ENCODE measurements at places on chromosomes 7 and 10. TPM values are rescaled to one million over a fixed set of nuclear protein-coding genes. Genes with fewer than 3 reads are reported as not detected.

- no peak for DNase-seq
Observed at GRCh38 chr10:43082087-43082486, 5.2 kb downstream of the RET start.

DNA sequence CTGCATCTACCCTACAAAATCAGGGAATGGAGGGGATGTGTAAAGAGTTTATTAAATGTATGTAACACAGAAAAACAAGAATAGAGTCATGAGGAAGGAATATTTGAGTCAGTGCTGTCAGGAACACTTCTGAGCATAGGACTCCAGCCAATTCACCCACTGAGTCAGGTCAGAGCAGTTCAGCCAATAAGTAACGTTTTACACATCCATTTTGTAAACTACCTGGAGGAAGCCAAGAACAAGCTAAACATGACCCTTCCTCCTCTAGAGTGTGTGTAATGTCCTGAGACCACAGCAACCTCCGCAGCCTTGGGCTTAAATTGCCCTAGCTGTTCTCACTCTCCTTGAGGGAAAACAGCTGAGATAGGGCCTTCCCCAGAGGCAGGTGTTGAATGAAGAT, 691.5 kb upstream of the LRRN3 start:
- no peak for DNase-seq

The GPNMB gene
- total RNA-seq, result 0.68 TPM

DNA sequence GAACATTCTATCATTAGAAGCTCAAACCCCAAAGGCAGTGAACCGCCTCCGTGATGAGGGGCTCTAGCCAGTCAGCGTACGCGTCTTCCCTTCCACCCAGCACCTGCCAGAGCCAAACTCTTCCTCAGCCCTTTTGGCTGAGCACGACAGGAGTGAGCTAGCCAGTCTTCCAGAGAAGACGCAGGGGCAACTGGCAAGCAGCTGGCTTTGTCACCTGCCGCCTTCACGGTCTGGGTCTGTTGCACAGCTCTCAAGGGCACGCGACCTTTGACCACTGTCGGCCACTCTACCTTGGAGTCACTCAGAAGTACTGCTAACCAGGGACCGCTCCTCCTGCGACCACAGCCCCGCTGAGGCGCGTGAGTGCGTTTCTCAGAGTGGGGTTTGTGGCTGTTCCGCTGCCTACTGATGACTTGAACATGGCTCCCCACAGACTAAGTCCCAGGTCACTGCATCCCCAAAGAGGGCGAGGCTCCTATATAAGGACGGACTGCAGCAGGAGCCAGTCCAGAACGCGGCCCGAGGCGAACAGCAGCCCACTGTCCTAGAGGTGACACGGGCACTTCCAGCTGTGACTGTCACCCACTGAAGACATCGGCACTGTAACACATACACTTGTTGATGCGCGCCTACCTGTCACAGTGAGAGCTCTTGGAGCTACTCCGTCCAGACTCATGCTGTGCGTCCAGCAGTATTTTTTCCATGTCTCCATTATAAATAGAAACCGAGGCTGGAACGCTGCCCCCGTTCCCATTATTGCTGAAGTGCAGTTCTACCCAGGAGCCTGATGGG, 8.4 kb downstream of the BNIP3 start:
- no peak for DNase-seq

The FAM25G gene
- total RNA-seq, result not detected

DNA sequence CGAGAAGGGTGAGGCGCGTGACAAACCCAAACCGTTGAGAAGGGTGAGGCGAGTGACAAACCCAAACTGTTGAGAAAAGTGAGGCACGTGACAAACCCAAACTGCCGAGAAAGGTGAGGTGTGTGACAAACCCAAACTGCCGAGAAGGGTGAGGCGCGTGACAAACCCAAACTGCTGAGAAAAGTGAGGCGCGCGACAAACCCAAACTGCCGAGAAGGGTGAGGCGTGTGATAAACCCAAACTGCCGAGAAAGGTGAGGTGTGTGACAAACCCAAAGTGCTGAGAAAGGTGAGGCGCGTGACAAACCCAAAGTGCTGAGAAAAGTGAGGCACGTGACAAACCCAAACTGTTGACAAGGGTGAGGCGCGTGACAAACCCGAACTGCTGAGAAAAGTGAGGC, 25.0 kb downstream of the ESYT2 start:
- DNase-seq, result no peak

GRCh38 chr10:131982185-131982756, 548 bp upstream of the BNIP3 start:
- no peak for DNase-seq

The AASS gene
- 44.5 TPM for total RNA-seq

GRCh38 chr10:61842755-61843497, 58.6 kb upstream of the ARID5B start:
- DNase-seq, result peak; percentile 7

DNA sequence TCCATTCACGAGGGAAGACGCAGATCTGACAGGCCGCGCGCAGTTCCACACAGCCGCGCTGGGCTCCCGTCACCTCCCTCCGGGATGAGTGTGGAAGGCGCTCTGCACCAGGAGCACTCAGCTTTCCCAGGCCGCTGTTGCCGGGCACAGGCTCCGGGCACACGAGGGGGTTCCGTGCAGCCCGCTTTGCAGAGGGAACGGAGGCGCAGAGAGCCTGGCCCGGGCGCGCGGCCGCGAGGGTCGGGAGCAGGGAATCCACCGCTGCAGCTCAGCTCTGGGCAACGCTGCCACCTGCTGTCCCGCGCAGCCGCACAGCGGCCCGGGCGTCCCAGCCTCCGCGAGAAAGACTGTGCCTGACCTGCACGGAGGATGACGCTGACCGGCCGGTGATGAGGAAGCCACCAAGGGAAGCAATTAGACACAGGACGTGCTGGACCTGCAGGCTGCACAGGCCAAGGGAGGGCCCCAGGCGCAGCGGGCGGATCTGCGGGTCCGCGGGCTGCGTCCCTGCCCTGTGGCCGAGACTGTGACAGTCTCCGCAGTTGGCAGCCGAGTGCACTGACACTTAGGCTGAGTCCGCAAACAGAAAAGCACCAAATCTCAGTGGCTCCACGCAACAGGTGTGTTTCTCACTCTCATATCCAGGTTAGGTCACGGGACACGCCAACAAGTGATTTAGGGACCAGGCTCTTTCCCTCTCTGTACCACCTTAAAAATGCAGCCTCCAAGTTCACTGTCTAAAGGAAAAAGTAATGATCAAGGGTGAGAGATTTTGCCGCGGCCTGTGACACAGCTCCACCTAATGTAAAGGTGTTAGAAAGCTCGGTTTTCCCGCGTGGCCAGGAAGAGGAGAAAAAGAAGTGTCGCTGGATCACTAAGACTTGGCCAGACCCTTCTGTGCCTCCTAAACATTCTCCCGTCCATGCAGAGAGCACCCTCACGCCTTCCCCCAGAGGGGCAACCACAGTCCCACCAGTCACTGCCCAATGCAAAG, 94.5 kb downstream of the SEC61G start:
- DNase-seq, result peak; percentile 37

GRCh38 chr10:71704816-71705215, 14.8 kb downstream of the C10orf105 start:
- no peak for DNase-seq

The CTAGE6 gene
- total RNA-seq, result 0.68 TPM

The ZNF487 gene
- 2.7 TPM for total RNA-seq

- DNase-seq, result no peak
Observed at GRCh38 chr10:110841767-110842267, 29.9 kb upstream of the PDCD4 start.

- no peak for DNase-seq
Observed at GRCh38 chr10:72011468-72011867, 47.3 kb downstream of the CHST3 start.

GRCh38 chr7:112346381-112347060, 103.7 kb upstream of the IFRD1 start:
- DNase-seq, result no peak

- DNase-seq, result no peak
Observed at GRCh38 chr7:95394370-95394769, 1.8 kb downstream of the PON3 start.

DNA sequence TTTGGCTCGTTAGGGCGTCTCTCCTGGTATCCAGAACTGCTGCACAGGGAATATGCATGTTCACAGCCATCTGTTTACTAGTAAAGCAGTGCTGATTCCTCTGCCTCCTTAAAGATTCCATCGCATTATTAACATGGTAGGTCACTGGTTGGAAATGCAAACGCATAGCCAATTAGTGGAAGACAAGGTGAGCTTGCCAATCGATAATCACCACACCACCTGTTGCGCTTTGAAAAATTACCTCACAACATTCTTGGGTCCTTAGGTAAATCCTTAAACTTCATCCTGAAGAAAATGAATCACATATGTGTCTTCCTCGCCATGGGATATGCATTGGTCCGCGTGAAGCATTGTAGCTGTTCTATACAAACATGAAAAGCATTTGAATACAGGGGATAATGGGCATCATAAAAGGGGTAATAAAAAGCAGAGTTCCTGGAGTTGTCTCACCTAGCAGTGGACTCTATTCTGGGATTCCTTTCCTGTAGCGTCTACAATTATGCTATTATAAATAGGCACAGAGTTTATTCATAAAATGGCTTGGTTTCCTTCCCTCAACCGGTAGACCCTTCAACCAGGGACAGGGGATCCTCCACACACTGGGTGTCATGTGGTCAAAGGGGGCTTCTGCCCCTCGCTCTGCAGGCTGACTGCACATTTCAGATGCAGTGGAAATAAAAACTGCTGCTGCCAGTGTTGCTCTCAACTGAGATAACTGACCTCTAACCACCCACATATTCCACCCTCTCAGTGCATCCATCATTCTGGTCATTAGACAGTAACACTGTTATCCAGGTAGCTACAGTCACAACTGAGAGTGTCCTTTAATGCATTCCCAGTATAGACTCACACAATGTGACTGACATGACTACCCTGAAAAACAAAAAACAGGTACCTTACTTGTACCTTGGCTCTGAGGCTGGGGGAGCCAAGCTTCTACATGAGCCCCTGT, 389.2 kb upstream of the NFE2L3 start:
- no peak for DNase-seq

The CALHM3 gene
- not detected for total RNA-seq

DNA sequence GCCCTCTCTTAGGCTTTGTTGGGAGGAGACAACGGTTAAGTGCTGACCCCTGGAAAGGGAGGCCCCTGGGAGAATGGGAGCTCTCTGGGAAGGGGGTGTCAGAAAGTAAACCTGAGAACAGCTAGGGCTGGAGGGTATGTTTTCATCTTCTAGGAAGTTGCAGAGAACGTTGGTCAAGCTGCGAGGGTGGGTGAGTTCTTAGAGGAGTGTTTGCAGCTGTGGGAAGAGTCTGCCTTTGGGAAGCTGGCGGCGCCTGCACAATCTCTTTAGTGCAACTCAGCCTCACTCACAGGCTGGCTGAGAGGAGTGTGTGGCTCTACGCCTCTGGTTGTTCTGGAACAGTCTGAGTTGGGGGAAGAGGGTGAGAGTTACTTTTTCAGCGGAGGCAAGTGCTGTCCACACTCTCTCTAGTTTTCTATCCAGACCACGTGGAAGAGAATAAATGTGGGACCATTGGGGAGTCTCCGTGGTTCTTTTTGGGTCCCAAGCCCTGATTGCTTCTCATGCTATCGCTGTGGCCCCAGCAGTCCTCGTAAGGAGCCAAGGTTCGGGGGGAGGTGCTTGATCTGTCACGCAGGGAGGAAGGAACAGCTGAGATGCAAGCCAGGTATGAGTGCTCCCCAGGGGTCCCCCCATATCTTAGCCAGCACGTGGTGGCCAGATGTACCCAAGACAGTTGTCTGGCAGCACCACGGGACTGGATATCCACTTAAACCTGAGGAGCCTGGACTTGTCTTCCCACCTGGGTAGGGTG, 237.2 kb downstream of the BUB3 start:
- DNase-seq, result no peak

- DNase-seq, result no peak
Observed at GRCh38 chr10:6242089-6242488, 39.4 kb downstream of the PFKFB3 start.

GRCh38 chr10:43262902-43263466, 3.9 kb downstream of the RASGEF1A start:
- DNase-seq, result no peak

DNA sequence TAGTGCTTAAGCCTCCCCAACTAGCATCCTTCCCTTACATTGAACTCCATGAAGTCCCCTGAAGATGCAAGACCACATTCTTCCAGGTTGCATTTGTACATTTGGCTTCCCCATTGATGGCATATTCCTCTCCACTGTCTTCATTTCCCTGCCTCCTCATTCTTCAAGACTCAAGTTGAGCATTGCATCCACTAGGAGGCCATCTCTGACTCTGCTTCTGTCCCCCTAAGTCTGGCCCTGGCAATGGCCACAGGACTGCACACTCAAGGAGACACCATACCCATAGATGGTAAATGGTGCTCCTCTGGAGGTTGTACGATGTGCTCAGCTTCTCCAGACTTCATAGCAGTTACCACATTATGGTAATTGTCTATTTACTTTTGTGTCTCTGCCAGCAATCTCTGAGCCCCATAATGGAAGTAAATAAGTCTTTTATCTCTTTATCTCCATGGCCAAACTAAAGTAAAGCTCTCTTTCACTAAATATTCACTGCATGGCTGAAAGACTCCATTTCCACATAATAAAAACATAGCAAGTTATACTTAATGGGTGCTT, 112.6 kb downstream of the PTPRZ1 start:
- DNase-seq, result no peak

DNA sequence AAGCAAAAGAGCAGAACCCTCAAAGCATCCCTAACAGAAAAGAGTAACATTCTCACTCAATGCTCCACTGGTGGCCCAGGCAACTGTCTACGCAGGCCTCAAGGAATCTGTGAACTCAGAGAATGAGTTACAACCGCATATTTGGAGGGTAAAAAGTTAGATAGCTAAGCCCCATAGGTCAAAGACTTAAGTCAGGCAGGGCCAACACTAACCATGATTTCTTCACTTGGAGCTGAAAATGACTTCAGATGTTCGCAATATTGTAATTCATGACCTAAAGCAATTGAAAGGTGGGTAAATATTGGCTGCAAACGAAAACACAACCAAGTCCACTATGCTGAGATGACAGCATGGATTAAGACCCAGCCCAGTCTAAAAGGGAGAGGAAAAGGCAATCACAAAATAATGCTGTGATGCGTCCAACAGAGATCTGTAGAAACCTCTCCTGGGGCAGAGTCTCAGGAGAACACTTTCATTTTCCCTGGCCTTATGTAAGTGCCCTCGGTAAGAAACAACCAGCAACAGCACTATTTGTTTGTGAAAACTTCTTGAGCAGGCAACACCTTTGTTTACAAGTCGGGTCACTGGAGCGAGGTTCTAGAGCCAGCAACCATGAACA, 176.5 kb downstream of the TNS3 start:
- no peak for DNase-seq

- DNase-seq, result peak; percentile 35
Observed at GRCh38 chr7:98133621-98134303, 27.1 kb downstream of the LMTK2 start.
